ENCODE measurements at places on chromosomes 7 and 10.

DNA sequence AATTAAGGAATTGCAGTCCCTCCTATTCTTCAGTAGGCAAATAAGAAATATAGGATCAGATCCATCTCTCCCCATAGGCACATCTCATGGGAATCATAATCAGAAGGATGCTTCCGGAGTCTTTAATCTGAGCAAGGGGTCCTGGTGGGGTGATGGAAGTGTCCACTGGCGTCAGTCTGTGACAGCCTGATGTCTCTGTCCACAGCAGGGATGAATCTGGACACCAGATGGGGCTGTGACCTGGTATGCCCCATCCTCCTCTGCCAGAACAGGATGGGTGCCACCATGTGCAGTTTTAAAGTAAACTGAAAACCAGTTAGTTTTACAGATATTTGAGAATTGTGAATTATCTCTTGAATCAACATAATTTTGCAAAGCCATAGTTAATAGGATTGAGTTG lies 148.7 kb downstream of the C1GALT1 start:
- DNase-seq = peak; percentile 2

- no peak for DNase-seq
Measured at GRCh38 chr10:33114451-33114952, 156.5 kb upstream of the ITGB1 start.

DNA sequence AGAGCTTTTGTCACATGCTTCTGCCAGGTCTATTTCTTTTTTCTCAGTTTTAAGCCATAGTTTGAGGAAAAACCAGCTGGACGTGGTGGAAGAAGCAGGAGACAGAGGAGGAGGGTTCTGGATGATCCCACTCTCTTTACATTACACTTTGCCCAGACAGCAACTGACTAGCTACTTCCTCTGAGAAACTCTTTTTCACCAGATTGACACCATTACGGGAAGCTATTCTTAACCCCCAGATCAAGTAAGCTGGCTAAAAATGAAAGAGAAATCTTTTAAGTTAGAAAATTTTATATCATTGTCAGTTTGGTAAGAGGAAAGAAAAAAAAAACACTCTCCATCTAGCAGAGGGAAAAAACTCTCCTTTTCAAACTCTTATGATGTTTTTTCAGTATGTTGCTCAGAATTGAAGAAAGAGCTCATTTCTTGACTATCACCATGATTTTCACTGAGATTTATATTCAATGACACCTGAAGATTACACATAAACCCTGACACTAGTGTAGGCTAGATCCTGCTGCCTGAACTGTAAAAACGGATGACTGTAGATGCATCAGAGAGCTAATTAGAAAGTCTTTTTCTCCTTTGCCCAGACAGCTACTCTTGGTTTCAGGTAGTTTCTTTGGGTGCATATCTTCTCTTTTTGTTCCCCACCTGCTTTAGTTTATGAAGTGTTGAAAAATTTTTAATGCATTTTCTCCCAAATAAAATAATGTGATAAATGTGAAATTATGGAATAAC lies 203.1 kb downstream of the TFEC start:
- no peak for DNase-seq

DNA sequence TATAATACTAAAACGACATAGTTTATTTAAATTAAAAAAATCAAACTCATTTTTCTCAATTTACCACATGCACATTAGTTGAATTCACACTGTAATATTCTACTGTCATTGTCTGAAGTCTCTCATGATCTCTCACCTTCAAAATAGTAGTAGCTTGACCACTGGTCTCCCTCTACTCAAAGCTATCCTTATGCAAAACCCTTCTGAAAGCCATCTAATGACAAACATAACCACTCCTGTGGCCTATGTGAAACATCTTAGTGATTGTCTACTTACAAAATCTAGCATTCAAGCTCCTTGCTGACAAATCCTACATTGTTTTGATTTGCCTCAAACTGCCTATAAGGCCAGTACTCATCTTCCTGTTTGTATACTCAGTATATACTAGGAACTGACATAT lies 606.0 kb upstream of the GHITM start:
- DNase-seq = no peak

- DNase-seq = no peak
Measured at GRCh38 chr10:105023211-105024111, 382.4 kb downstream of the SORCS3 start.

GRCh38 chr10:36451391-36451970 lies 673.9 kb upstream of the ANKRD30A start:
- DNase-seq = no peak

- DNase-seq = peak; percentile 63
Measured at GRCh38 chr7:80018941-80019808, 115.5 kb upstream of the GNAI1 start.

GRCh38 chr7:20412032-20412431 lies 81.3 kb downstream of the ITGB8 start:
- peak; percentile 27 for DNase-seq

GRCh38 chr7:67423065-67423464 lies 426.4 kb downstream of the TYW1 start:
- no peak for DNase-seq

GRCh38 chr7:7687800-7688199 lies 30.6 kb downstream of the RPA3 start:
- no peak for DNase-seq

DNA sequence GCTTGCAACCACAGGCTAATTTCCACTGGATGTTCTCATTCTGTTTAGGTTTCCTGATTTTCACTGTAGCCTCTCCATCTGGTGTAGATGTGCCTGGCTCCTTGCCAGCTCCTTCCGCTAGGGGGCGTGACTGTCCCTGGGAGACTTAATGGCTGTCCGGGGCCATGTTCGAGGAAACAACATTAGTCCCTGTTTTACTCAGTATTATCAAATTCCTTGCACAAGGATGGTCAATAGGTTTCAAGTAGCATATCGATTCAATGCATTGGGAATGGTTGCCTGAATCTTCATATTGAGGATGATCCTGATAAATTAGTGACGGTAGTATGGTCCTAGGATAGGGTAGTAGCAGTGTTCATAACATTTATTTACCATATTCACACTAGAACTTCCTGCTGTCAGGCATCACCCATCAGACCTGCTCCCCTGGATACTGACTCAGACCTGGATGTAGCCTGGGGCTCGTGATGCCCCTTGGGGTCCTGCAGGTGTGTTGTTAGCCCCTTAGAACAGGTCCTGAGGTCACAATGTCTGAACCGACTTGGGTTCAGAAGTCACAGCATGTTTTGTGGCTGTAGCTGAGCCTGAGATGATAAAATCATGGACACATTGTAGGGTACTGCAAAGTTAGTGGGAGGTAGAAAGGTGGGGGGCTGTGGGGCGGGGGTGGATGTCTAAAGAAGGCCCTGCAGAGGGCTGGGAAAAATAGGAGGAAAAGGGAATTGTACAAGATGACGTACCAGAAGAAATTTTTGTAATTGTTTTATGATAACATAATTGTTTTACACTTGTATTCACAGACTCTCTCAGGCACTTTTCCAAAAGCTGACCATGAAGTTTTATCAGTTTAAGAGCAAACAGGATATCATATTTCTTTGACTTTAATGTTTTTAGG lies 8.9 kb upstream of the EXOC6 start:
- DNase-seq = peak; percentile 65

DNA sequence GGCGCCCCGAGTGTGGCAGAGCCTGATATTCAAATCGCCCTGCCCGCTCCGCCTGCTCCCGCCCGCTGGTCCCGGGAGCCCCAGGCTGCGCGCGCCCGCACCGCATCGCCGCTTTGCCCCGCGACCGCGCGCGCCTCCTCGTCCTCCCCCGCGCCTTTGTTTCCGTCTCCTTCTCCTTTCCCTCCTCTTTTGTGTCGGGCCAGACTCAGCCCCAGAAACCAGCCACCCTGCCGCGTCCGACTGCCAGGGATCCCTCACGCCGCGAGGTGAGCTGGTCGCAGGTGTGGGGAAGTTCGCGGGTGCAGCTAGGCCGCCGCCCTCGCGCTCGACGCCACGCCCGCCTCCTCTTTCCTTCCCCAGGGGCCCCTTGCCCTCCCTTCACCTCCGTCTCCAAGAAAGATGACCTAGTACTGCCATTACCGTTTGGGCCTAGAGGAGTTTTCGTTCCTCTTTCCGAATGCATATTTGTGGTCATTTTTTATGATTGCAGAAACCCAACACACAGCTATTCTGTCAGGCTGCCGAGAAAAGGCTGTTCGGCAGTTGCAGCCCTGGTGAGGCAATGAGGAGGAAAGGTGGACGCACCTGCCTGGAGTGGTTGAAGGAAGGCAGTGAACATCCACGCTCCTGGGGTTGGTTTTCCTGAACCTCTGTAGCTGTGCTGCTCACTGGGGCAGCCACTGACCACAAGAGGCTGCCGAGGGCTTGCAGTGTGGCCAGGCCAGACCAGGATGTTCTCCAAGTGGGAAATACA lies 107.3 kb downstream of the SNX10 start:
- DNase-seq = peak; percentile 79

- DNase-seq = no peak
Measured at GRCh38 chr10:126016156-126016805, 119.9 kb downstream of the FANK1 start.

DNA sequence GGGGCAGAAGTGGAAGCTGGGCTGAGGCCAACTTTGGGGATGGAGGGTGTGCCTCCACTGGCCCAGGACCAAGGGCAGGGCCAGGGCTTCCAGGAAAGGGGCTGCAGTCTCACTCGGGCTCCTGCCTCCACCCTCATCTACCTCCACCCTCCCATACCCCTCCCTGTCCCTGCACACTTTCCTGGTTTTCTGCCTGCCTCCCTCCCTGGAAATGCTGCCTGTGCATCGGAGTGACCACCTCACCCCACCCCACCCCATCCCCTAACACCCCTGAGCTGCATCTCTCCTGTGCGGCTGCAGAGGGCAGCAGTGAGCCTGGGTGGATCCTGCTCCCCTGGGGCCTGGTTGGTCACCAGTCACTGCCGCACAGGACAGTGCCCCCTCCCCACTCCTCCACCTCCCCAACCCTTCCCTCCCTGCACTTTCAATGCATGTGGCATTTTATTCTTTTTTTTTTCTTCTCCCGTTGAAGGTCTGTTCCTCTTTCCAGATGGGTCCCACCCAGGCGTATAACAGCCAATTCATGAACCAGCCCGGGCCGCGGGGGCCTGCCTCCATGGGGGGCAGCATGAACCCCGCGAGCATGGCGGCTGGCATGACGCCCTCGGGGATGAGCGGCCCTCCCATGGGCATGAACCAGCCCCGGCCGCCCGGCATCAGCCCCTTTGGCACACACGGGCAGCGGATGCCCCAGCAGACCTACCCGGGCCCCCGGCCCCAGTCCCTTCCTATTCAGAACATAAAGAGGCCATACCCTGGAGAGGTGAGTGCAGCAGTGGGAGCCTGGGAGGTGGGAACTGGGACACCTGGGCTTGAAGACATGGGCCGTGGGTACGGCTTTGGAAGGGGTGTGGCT lies 54.1 kb upstream of the PPIF start:
- DNase-seq = peak; percentile 44

DNA sequence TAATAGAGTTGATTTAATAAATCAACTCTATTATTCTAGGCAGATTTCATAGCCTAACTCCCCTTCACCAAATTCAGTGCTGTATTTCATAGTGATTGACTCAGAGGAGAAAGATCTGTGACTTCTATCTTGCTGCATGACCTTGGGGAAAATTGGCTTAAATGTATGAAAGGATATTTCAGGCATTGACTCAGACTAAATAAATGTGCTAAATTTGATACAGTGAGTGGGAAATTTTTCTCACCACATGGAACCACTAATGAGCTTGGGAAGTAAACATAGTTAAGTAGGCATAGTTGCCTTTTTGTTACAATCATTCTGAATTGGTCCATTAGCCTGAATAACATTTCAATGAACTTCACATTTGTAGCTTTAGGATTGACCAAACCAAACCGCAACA lies 89.0 kb upstream of the PRPS1L1 start:
- no peak for DNase-seq

DNA sequence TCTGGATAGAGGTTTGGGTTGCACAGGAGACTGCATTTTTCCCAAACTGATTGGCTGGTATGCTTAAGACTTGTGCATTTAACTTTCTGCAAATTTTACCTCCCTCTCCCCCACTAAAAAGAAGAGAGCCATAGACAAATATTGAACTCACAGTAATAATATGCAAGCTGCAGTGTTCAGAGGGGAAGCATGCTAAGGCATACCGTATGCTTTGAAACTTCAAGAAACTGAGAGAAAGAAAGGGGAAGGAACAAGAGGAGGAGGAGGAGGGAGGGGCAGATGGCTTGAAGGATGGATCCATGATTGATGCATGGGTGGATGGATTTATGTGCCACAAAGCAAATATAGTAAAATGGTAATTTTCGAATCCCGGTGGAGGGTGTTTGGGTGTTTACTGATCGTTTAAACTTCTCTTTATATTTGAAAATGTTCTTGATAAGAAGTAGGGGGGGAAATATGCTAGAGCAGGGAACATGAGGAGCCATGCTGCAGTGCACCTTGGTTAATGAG lies 7.8 kb upstream of the KLF6 start:
- DNase-seq = no peak

DNA sequence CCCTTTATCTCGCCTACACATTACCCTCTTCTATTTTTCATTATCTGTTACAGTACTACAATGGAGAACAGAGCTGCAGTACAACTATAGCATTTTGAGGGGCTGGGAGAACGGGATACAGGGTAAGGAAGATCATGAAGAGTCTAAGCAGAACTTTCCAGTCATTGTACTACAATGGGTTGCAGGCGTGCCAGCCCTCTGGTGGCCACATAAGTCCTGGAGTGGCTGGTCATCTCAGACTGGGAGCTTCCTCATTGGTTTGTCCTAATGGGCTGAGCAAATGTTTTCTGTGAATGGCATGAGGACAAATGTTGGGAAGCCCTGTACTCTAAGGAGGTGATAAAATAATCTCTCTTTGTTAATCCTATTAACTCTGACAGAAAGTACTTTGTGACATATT lies 33.0 kb downstream of the TMEM106B start:
- peak; percentile 29 for DNase-seq

- DNase-seq = peak; percentile 20
Measured at GRCh38 chr10:76717141-76717540, 920.5 kb downstream of the KCNMA1 start.

DNA sequence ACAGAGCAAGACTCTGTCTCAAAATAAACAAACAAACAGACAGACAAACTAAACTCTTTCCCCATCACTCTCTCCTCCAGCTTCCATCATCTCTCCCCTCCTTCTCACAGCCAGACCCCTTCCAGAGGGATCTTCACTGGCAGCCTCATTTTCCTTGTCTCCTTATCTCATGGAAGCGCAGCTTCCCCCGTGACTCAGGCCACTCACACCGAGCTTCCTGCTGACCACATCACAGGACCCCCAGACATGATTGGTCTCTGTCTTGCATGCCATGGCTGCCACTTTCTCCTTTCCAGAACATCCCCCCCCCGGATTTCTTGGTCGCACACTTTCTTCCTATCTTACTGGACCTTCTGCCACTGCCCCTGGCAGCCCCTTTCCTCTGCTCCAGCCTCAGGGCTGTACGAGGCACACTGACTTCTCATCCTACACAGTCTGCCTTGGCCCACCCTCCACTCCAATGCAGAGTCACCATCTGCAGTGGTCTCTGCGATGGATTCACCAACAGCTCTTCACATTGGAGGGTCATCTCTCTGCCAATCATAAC lies 4.9 kb upstream of the INSIG1 start:
- DNase-seq = no peak

DNA sequence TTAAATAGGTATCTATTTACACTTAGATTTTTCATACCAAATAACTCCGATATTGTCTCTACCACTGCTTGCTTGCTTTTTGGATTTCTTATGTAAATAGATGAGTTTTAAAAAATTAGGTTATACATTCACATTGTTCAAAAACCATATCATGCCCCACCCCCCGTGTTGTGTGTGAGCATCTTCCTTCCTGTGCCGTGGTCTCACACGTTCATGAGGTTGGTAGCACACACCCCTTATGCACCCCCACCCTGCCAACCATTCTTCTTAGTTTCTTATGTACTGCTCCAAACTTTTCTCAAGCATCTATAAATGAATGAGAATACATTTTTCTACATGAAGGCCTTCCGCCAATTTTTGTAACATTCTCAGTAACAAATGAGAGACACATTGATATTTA lies 115.6 kb downstream of the FANK1 start:
- no peak for DNase-seq
